ENCODE measurements at places on chromosomes 1 and 21.

DNA sequence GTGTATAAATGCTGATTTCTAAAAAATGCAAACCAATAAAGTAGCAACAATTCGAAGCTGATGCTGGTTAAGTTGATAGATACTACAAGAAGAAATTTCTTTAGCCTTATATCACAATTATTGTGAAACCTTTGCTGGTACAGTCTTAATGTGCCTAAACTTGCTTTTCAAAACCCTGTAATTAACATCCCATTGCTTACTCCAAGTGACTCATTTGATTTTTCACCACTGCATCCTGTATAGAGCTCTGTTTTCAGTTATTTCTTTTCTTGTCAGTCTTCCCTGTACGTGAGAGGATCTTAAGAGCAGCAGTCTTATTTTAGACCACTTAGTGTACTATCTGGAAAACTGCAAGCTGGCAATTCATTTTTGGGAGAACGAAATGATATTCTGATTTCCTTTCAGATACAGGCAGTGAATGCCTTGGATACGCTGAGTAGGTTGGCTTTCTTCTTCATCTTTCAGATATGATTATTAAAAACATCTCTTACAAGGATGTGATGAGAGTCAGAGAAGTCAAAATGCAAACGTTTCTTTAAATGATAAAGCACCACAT lies 210.3 kb downstream of the KCTD3 start:
- no peak for DNase-seq

DNA sequence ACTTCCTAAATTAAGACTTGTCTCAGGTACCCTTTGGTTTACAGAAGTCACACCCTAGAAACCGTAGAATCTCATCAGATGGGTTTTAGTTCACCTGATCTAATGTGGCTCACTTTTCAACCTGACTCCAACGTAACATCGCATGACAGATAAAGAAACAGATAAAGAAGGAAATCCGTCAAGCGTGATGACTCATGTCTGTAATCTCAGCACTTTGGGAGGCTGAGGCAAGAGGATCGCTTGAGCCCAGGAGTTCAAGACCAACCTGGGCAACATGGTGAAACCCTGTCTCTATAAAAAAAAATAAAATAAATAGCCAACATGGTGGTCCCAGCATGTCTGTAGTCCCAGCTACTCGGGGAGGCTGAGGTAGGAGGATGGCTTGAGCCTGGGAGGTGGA lies 97.3 kb downstream of the SPSB1 start:
- no peak for DNase-seq

DNA sequence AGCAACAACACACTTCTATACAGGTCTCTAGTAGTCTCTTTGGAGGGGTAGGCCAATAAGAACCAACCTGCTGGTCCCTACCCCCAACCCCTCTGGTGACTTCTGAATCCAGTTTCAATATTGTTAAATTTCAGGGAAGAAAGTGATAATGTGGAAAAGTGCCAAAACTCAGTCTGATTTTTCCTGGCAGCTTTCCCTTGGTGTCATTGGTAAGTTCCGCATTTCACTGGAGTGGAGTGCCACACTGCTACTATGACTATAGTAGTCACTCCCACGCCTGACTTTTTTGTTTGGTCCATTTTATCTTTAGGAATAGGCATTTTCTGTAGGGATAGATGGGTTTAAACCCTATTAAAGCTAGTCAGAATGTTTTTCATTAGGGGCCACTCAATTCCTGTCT lies 5.7 kb upstream of the ARID1A start:
- no peak for DNase-seq

DNA sequence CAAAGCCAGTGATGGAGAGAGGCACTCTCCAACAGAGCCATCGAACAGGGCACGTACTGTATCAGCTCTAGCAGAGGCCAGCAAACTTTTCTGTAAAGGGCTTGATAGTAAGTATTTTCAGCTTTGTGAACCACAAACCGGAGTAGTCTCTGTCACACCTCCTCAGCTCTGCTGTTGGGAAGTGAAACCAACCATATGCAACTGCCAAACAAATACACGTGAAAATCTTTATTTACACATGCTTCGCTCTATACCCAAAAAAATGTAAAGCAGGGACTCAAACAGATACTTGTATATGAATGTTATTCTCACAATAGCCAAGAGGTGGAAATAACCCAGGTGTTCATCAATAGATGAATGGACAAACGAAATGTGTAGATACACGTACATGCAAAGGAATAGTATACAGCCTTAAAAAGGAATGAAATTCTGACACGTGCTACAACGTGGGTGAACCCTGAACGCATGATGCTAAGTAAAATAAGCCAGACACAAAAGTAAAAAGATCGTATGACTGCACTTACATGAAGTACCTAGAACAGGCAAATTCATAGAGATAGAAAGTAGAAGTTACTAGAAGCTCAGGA lies 39.0 kb downstream of the SETD4 start:
- DNase-seq, result no peak

DNA sequence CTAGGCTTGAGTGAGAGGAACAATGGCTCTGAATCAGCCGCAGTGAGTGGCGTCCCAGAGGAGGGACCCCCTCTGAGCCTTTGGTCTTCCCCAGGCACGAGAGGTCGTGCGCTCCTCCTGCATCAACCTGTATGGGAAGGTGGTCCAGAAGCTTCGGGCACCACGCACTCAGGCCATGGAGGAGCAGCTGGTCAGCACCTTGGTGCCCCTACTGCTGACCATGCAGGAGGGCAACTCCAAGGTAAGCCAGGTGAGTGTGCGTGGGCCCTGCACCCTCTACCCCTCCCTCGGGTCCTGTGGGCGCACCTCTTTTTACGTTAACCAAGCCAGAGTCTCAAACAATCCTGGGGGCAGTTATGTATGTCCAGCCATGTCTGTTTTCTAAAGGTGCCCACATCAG lies 13.7 kb upstream of the TTC4 start:
- DNase-seq, result no peak

DNA sequence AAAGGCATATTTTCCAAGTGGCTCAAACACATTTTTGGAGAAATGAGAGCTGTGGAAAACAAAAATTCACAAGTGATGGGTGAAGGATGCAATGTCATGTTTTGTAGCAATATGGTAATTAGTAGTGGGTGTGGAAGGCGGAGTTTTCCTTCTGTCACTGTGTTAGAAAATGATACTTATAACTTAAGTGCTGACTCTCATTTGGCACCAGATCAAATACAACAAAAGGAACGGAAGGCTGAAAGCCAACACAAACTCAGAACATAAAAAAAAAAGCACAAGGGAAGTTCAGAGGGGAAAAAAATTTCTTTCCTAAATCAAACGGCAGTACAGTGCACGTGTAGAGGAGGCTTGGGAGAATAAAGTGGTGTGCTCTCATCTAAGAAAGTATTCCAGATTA lies at the start of gene TNFSF18:
TSS of gene TNFSF18 (minus strand) at position 77 of the 400 bp plus-strand sequence. CDS start at position 32, 45 bp downstream.
- no peak for DNase-seq

GRCh38 chr1:206982216-206982615 lies 12.0 kb upstream of the FCAMR start:
- DNase-seq, result no peak

- DNase-seq, result no peak
Observed at GRCh38 chr1:175536369-175536768, 207.0 kb downstream of the TNR start.

- DNase-seq, result no peak
Observed at GRCh38 chr1:204782118-204782700, 88.5 kb upstream of the NFASC start.

GRCh38 chr1:220828950-220829586 lies 42.4 kb downstream of the MTARC1 start:
- DNase-seq, result no peak

- DNase-seq, result peak; percentile 89
Observed at GRCh38 chr1:157992031-157992832, 1.2 kb upstream of the KIRREL1 start.

- DNase-seq, result no peak
Observed at GRCh38 chr1:16371725-16372124, 4.7 kb downstream of the SZRD1 start.

DNA sequence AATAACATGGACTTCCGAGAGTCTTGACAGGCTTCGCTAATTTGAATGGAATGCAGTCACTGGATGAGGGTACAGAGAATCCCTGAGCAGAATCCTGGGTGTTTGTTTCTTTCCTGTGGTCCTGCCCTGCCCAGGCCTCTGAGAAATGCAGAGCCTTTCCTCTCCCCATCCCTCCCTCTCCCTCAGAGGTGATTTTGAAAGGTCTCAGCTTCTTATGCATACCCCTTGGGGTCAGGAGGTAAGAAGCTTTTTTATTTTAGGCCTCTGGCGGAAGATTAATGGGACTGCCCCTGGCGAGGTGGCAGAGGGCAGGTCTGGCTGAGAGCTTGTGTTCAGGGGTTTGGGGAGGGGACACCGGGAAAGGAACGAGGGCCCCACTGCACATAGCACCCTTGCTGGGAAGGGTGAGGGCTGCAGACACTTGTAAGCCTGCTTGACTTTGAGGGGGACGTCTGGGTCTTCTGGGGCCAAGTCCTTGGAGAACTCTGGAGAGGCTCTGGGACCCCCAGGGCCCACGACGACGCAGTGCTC lies 116.5 kb upstream of the SLC45A1 start:
- no peak for DNase-seq
